Body of pancreas (tissue), 4 donors: ENCODE measurements at places on chromosomes 6 and 20.
A peak's percentile ranks its signal among the peaks of the same experiment; 100 is the strongest.

DNA sequence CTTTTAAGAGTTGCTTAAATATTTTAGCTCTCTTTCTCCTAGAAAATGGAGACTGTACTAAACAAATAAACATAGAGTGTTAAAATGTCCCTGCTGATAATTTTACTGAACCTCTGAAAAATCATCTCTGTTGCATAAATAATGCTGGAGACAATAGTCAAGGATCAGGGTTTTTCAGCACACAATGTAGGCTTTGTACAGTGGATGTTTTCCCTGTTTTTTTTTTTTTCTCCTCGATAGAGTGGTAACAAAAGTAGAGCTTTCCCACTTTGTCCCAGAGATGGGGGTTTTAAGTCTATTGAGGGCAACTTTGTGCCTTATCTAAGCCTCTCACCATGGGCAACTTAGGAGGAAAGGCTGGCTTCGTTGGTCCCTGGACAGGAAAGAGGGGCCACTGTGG, 222.6 kb upstream of the HDDC2 start:
- no peak for DNase-seq

GRCh38 chr6:140784573-140784972, 1348.2 kb upstream of the GJE1 start:
- DNase-seq, result no peak

- no peak for DNase-seq
Measured at GRCh38 chr6:142783499-142783898, 161.5 kb downstream of the HIVEP2 start.

DNA sequence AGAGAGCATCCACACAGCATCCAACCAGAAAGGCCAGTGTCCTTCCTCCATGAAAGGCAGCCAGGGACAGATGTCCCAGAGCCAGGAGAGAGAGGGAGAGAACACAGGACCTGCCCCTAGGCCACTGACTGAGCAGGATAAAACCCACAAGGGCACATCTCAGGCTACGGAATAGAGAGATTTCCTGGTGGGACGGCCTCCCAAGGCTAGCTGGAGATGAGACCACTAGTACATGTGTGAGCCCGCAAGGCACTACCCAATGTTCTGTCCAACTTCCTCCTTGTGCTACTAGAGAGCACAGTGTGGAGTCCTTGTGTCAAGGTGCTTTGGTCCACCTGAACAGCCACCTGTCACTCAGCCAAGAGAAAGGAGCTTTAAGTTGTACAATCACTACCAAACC, 44.2 kb downstream of the PLCG1 start:
- no peak for DNase-seq

- no peak for DNase-seq
Measured at GRCh38 chr20:32190616-32191415, 16.7 kb downstream of the PLAGL2 start.

DNA sequence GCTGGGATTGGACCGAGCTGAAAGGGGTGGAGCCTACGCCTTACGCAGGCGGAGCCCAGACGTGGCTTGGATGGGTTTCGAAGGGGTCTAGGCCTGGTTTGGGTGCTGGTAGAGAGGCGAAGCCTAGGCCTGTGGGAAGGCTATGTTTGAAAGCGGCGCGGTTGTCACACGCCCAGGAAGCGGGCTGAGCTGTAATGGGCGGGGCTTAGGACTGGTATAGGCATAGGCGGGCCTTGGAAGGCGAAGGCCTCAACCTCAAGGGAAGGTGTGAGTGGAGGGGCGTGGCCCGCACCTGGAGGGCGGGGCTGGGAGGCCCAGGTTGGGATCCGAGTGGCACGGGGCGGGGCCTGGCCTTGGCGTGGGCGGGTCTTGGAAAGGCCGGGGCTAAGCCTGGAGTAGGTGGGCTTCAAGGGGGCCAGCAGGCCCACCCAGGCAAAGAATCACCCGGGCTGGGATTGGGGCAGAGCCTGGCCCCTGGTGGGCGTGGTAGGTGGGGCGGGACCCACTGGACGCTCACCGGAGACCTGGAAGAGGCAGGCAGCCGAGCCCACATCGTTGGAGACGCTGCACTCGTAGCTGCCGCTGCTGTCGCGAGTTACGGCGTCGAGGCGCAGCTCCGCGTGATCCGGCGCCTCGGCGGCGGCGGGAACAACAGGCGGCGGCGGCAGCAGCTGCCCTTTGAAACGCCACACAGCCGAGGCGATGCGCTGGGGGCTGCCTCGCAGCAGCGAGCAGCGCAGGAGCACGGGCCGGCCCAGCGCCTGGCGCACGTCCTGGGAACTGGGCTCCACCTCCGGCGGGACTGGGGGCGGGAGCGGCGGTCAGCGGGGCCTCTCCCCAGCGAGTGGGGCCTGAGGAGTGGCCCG, 49.0 kb downstream of the MDGA1 start:
- peak; percentile 34 for DNase-seq

- DNase-seq, result peak; percentile 68
Measured at GRCh38 chr6:89067796-89068195, 12.8 kb upstream of the PNRC1 start.

DNA sequence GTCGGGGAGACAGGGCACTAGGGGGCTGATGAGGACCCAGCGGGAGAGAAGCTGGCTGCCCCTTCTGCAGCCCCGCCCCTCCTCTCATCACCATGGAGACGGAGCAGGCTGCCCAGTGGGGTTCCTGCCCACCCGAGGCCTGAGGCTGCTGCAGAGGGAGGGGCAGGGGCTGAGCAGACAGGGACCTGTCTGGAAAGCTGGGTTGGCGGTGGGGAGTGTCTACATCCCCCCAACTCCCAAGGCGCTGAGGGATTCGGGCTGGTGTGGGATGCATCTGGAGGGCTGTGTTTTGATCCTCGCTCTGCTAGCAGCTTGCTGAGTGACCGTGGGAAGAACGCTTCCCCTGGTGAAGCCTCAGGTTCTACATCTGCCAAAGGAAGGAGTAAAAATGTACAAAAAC, 1.2 kb upstream of the BPI start:
- DNase-seq, result no peak

DNA sequence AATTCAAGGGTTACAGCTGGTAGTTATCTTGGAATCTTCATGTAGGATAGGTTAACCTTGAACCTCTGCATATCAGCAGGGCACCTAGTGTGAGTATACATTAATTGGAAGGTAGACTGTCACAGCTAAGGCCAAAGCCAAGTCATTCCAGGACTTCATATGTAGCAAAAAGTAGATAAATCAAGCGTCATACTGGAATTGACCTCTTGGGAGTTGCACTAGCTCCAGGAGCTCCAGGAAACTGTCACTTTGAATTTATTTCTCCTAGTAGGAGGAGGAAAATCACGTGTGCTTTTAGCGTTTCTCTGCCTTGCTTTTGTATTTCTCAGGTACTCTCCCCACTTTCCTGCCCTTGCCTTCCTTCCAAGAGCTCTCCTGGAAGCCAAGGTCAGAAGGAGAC, 30.3 kb downstream of the RIPOR2 start:
- DNase-seq, result no peak

GRCh38 chr20:63501818-63502670, 3.2 kb upstream of the EEF1A2 start:
- DNase-seq, result peak; percentile 58

DNA sequence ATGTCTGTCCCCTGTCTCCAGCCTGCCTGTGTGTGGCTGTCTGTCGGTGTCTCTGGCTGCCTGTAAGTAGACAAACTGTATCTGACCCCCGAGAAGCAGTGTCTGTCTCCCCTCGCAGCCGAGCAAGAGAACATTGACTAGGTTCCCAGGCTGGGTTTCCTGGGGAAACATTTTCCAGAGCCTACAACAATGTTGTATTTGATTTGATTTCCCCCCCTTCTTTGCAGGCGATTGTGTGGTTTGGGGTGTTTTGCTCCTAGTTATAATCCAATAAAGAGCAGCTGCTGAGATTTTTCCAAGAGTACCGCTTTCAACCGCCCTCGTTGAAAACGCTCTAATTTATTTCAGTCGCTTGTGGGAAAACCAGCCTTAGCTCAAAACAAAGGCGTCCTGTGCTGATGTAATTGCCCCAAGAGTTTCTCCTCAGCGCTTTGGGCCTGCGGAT, 92.6 kb downstream of the CDC5L start:
- no peak for DNase-seq

GRCh38 chr6:158340252-158340651, 28.0 kb downstream of the TULP4 start:
- DNase-seq, result no peak

GRCh38 chr6:106413016-106413415, 52.5 kb downstream of the CRYBG1 start:
- no peak for DNase-seq

GRCh38 chr6:41600499-41601247, 37.6 kb upstream of the MDFI start:
- DNase-seq, result no peak

- peak; percentile 41 for DNase-seq
Measured at GRCh38 chr20:17654649-17655285, 27.3 kb downstream of the RRBP1 start.
